NCI-H2029 (cell line): ENCODE measurements at places on chromosomes 13 and 19.
A peak's percentile ranks its signal among the peaks of the same experiment; 100 is the strongest.

DNA sequence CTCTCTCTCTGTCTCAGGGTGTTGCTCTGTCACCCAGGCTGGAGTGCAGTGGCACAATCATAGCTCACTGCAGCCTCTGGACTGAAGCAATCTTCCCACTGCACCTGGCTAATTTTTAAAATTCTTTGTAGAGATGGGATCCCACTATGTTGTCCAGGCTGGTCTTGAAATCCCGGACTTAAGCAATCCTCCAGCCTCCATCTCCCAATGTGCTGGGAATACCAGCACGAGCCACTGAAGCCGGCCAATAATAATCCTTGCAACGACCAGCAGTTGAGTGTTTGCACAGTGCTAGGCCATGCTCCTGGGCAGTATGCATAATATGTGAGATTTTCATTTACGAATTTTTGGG, 640 bp upstream of the EPOR start:
- no peak for DNase-seq

- DNase-seq: no peak
These were observed 117.7 kb downstream of the FNDC3A start for GRCh38 chr13:49093376-49093775.

- DNase-seq: no peak
These were observed 27.9 kb upstream of the EEF1AKMT1 start for GRCh38 chr13:20801707-20802106.

GRCh38 chr13:28526876-28527275, 31.9 kb upstream of the FLT1 start:
- DNase-seq: no peak

DNA sequence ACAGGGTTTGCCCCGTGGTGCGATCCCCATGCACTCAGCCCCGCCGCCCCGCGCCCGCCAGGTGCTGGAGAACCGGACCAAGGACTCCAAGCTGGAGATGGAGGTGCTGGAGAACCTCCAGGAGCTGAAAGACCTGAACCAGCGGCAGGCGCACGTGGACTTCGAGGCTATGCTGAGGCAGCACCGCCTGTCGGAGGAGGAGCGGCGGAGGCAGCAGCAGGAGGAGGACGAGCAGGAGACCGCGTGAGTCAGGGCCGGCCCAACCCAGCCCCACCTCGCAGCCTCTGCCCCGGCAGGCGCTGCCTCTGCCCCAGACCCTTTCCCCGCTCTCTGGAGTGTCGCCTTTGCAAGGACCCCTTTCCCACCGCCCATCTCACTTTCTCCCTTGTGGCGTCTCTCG, 11.3 kb downstream of the YJU2 start:
- no peak for DNase-seq

DNA sequence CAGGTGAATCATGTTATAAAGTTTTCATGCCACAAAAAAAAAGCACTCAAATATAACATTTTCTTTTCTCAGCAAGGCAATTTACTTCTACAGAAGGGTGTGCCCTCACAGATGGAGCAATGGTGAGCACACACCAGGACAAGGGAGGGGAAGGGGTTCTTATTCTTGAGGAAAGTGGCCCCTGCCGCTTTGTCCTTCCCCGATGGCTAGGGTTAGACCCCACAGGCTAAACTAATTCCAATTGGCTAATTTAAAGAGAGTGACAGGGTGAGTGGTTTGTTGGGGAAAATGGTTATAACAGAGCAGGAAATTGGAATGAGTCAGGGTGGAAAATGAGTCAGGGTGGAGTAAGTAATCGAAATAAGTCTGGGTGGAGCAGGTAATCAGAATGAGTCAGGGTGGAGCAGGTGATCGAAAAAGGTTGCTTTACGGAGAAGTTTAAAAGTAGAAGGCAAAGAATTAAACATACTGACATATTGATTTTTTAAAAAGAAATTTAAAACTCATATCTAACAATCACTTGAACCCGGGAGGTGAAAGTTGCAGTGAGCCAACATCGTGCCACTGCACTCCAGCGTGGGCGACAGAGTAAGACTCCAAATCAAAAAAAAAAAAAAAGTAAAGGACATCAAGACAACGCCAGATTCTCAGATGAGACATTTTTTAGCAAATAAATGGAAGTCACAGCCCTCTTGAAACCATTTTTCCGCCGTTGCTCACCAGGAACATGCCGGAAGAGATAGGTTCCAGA, 813 bp downstream of the ZNF562 start:
- DNase-seq: no peak

GRCh38 chr13:73482556-73482955, 423.8 kb downstream of the KLF5 start:
- DNase-seq: no peak

DNA sequence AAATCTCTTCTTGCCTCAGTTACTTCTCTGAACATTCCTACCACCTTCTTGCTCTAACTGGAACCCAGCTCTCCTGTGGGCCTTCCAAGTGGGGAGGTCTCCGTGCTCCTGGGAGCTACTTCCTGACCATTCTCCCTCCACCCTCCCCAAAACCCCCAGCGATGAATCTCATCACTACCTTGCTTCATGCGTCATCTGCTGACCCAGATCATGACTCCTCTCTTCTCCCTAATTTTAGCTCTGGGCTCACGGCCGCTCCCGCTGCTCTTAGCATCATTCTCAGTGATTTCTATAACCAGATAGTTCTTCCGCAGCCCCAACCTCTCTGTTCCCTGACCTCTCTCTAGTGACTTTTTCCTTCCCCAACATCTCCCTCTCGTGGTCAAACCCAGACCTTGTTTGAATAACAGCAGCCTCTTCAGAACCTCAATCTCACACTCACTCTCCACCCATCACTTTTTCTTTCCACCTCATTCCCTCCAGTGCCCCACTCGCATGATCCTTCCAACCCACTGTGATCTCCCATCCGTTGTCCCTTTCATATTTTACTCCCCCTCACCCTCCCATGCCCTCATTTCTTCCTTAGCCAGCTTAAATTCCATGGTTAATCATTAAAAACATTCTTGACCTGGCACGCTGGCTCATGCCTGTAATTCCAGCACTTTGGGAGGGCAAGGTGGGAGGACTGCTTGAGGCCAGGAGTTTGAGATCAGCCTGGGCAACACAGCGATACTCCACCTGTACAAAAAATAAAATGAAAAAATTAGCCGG, 21.8 kb downstream of the MRPS12 start:
- DNase-seq: peak; percentile 40

GRCh38 chr13:47896546-47896945, 104.5 kb downstream of the SUCLA2 start:
- no peak for DNase-seq

GRCh38 chr13:52892925-52893324, 44.5 kb upstream of the PCDH8 start:
- DNase-seq: no peak

DNA sequence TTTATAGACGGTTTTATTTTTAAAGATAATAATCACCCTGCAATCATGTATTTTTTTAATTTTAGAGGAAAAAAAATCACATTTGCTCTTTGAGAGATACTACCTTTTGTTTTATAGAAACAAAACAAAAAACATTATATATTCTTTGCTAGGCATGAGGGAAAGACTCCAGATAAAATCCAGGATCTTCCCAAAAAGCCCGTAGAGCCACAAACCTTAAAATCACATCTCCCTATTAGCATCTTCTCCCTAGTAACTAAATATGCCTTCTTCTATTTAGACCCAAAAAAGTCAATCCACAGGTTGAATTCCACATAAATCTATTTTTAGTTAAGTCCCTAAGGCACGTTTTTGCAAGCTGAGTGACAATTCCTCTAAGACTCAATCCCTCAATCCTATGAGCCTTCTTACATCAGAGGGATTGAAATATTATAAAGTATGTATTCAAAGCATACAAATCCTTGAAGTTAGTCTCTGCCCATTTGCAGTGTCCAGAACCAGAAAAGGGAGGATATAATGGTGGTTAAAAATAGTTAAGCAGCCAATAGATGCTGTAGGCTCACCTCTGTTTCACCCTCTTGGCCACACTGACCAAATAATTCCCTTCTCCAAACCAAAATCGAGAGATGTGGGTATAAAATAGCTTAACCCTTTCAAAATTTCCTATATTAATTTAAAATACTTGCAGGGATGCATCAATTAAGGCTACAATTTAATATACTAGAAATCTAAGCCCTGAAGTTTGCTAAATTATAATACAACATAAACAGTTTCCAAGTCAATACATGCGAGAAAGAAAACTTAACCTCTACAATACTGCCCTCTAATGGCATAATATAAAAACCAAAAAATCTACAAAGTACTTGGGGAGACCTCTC, 64.0 kb downstream of the SERP2 start:
- no peak for DNase-seq

GRCh38 chr19:32773126-32773525, 53.6 kb downstream of the TDRD12 start:
- no peak for DNase-seq

DNA sequence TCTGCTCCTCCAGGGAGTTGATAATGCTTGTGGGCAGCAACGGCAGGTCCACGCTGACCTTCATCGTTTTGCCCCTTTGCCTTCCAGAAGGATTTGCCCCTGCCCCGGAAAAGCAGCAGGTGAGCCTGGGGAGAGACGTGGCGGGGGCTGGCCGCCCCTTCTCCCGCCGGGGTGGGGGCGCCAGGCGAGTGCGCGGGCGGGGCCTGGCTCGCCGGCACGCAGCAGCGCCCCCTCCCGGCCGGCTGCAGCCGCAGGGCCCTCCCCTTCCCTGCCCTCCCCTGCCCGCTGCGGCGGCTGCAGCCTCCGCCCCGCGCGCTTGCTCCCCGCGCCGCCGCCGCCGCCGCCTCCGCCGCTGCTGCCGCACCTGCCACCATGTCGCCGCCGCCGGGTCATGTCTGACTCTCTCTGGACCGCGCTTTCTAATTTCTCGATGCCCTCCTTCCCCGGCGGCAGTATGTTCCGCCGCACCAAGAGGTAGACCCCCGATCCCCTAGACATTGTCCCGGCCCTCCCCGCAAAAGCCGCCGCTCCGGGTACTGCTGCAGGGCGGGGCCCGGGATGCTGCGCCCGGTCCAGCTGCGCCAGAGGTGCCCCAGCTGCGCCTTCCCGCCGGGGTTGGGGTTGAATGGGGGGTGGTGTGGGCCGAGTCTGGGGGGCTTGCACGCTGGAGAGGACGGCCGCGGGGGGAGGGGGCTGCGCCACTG, at the start of gene MAST1:
MAST1 (plus strand) TSS at position 334 of the 704 bp plus-strand sequence; CDS start at position 392, 58 bp downstream.
- DNase-seq: peak; percentile 56

GRCh38 chr13:98157188-98157587, 14.3 kb downstream of the FARP1 start:
- no peak for DNase-seq

DNA sequence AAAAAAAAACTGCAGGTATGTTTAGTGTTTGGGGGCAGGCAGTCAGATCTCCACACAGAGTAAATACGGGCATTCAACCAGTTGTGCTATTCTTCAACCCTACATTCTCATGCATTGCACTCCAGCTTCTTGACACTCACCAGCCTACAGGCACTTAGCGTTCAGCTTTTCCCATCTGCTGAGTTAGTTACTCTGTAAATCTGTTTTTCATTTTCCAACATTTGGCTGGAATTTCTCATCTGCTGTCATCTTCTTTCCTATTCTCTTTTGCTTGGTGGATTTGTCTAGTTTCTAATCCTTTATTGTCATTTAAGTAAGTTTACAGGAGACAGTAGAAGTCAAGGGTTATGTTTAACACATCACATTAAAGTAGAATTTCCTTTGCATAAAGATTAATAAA, 1318.9 kb downstream of the OLFM4 start:
- DNase-seq: no peak

DNA sequence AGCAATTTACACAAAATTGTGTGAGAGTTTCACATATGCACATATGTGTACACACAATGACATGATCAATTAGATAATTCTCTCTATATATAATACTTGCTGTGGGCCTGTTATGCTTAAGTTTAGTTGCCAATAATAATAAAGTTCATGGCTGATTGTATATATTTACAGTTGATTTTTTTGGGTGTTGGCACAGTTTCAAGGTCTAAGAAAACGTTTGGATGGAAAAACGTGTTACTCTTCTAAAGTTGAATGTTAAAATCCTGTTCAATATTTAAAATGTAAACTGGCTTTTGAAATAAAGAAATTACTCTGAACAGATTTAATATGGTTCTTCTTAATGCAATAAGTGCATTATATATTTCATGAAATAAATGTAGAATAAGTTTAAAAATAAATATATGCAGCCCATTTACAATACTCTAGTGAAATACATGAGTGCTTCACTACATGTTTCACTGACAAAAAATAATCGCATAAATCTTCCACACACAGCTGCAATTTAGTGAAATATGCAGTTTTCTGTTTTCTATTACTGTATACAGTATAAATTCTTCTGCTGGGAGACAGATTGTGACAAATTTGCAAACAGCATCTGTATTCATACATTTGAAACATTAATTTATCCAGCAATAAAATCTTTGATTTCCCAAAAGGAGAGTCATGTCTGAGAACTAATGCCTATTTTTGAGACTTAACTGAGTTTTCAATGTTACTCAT, 586.9 kb upstream of the KLHL1 start:
- DNase-seq: no peak

DNA sequence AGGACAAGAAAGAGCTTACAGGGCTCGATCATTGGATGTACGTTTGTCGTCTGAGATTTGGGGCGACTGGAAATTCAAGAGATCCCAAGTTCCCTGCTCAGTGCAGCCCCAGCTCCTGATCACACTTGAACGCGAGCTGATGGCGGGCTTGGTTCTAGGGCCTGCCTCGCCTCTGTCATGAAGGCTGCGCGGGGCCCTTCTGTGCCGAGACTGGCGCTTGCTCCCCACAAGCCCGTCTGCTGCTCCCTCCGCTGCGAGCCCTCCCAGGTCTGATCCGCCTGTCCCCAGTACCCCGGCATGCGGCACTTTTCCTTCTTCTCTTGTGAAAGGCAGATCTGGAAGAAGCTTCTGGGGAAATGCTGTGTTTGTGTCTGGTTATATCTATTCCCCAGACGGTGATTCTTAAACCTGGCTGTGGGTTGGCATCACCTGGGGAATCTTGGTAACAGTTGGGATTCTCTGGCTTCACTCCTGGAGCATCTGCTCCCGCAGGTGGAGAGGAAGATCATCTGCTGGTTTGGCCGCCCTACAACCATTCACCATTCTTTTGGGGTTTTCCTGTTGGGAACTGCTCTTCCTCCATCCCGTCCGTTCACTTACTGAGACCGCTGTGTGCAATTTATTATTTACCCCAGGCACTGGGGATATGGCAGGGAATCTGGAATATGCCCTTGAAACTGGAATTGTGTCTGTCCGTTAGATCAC, 43.6 kb downstream of the SIPA1L3 start:
- DNase-seq: no peak

- DNase-seq: no peak
These were observed 53.0 kb downstream of the NLRP12 start for GRCh38 chr19:53771144-53771543.

DNA sequence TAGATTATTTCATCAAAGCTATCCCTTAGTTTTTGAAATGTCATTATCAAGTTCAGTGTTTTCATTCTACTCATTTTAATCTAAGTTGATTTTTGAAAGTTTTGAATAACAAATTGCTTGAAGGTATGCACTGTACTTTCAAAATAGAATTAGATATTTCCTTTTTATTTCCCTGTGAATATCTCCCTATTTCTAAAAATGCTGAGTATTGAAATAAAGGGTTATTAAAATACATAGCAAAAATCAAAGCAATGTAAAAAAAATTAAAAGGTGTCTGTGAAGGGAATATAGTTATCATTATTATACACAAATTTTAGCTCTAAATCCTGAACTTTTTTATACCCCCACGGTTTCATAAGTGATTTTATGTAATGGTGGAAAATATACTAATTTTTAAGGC, 967.8 kb downstream of the PCDH9 start:
- no peak for DNase-seq
